T-helper 17 cell (primary cell): ENCODE measurements at places on chromosomes 6 and 20.

GRCh38 chr6:152099446-152100182, 292.1 kb downstream of the ESR1 start:
- DNase-seq = no peak

GRCh38 chr6:25279748-25280343, 672 bp downstream of the CARMIL1 start:
- DNase-seq = no peak

DNA sequence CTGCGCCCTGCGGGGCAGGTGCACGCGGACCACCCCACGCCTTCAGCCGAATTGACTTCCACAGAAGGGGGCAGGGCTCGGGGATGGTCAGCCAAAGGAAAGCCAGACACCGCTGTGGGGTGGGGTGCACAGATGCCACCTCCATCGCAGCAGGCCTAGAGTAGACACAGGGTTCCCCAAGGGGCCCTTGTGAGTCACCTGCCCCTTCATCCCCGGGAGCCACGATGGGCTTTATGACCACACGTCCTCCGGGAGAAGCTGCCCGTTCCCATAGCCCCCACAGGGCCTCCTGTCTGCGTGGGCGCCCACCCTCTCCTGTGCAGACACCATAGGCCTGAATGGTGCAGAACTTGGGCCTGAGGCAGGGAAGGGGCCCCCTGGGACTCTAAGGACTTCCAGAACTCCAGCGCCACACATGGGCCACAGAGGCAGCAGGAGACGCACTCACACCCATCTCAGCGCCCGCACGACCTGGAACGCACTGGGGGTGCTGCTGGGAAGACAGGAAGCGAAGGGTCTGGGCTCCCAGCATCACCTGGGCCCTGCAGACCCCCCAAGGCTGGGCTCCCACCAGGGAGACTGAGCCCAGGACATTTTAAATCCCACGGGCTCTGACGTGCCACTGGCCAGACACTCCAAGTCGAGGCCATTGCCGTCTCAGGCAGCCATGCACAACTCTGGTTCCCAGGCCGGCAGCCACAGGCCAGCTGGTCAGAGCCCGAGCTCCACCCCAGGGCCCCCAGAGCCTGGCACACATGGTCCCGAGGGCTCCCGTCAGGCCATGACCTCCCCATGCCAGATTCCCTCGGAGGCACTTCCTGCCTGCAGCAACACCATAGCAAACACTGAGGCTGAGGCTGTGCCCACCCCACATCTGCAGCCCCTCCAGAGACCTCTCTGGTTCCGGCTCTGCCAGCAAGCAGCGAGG, 134.2 kb downstream of the DLL1 start:
- no peak for DNase-seq

GRCh38 chr20:63814891-63815614, 16.0 kb downstream of the ZBTB46 start:
- DNase-seq = no peak

GRCh38 chr20:13455713-13456112, 183.0 kb downstream of the TASP1 start:
- DNase-seq = no peak
